Stimulated activated CD8-positive, alpha-beta memory T cell treated with anti-CD3 and anti-CD28 coated beads, Interleukin-2, amount 100 ng/mL, for 1 hour (primary cell): ENCODE measurements at places on chromosomes 7 and 10.

DNA sequence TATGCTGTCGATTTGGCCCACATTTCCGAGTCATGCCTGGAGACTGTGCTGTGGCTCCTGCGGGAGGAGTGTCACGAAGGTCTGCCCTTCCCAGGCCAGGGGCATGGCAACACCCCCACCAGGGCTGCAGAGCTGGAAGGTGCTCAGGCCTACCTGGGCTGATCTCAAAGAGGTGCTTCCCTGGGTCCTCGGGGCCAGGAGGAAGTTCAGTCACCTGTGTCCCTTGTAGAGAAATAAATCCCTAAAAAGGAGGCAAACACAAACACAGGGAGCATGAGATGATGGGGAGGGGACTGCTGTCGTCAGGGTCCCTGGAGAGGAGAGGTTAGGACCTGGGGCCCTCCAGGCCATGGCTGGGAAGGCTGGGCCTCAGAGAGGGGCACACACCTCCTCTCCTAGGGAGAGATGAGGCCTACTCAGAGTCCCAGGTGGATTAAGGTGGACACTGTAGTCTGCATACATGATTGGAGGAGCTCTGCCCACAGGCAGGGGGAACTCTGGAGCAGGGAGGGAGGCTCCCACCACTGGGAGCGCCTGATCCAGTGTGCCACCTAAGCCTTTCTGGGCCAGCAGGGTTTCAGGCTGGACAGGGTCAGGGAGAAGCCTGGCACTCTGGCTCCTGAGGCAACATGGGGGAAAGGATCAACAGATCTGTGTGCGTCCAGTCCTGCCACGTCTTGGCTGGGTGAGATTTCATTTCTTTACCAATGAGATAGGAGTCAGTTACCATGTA, 49.4 kb downstream of the ARHGAP22 start:
- no peak for DNase-seq

- DNase-seq, result no peak
These were observed 366.4 kb downstream of the SEMA3D start for GRCh38 chr7:84820481-84820880.

- DNase-seq, result no peak
These were observed 45.5 kb upstream of the ZNF716 start for GRCh38 chr7:57404343-57404966.

DNA sequence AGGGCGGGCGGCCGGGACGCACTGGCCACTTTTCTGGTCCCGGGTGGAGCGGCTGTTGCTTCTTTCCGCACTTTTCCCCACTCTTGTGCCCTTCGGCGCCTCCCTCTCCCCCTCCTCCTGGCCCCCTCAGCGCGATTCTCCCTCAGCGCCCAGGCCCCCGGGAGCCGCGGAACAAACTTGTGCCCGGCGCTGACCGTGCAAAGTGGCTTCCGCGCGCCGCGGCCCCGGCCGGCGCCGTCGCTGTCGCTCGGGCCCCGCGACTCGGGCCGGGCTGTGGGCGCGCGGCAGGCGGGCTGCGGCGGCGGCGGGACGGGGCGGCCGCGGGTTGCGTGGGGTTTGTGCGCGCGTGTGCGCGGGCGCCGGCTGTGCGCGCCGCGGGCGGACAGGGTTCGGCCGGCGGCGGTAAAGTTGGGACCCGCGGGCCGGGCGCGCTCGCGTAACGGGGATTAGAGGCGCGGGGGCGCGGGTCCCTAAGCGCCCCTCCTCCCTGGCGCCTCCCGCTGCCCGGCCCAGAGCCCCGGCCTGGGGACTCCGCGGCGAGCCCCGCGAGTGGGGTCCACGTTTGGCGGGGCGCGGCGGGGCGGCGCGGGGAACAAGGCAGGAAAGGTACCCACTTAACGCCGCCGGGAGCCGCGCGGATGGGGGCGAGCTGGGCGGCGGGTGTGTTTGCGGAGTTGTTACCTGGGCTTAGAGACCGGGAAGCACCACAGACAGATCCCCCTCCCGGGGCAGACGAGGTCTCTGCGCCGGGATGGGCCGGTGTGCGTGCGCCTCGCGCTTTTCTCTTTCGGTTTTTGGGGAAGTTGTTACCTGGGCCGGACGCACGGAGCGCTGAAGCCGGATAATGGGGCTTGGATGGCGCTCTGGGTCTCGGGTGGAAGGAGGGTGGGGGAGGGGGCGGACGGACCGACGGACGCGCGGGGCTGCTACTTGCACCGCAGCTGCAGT, 860 bp downstream of the ZEB1 start:
- no peak for DNase-seq

DNA sequence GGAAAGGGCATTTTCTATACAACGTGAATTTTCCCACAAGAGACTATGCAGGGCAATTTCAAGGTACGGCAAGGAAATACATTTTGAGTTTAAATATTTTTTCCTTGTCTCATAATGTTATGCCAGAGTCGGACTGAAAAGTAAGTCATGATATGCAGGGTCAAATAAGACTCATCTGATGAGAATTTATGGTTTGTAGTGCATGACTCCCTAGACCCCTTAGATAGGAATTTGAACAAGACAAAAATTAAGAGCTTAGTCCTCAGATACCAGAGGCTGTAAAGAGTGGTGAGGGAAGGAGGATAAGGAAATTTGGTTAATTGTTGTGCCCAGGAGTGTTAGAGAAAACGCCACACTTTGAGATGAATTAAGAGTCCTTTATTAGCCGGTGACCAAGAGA, 616.6 kb downstream of the XPNPEP1 start:
- DNase-seq, result no peak

DNA sequence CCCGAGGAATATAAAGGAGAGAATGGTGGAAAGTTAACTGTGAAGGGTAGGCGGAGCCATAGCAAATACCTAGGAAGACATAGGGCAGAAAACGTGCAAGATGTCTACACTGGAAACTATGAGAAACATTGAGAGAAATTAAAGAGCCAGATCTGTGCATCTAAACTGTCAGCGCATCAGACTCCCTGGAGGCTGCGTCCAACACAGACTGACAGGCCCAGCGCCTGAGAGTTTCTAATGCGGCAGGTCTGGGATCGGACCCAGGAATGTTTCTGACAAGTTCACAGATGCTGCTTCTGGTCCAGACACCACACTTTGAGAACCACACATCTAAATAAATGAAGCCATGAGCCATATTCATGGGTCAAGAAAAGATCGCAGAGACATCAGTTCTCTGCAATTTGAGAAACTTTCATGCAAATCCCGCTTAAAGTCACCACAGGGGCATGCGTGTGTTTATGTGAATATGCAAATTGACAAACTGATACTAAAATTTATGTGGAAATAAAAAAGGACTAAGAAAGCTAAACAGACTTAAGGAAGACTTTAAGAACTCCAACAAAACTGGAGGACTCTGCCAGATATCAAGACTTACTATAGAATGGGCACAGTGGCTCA, 38.8 kb downstream of the PROSER2 start:
- no peak for DNase-seq

DNA sequence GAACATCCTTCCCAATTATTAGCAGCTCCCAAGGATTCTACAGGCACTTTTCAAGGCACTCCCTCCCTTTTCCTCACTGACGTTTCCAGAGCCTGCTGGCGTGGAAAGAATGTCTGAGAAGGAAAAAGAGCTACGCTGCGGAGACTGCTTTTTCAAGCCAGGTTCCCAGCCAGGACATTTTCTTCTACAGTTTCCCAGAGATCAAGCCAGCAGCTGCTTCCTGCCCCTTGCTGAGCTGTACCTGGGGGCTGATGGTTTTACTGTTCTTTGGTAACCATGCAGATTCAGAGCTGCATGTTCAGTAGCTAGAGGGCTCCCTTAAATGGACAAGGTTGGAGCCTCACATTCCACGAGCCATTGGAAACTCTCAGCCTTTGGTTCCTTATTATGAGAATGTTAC, 133.4 kb downstream of the EVX1 start:
- no peak for DNase-seq

DNA sequence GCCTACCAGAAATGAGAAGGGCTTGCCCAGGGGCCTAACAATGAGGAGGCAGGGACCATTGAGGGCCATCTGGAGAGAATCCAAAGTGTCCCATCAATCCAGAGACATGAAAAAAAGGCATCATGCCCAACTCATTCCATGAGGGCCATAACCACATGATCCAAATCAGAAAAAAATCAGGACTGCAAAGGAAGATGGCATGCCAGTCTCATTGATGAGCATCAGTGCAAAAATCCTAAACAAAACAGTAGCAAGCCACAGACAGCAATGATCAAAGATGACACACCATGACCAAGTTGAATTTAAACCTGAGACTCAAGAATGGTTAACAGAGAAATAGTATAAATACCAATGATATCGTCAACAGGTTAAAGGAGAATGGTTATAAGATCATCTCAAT, 7.0 kb upstream of the CYP3A4 start:
- DNase-seq, result no peak

GRCh38 chr10:59654007-59654406, 55.6 kb downstream of the SLC16A9 start:
- no peak for DNase-seq

DNA sequence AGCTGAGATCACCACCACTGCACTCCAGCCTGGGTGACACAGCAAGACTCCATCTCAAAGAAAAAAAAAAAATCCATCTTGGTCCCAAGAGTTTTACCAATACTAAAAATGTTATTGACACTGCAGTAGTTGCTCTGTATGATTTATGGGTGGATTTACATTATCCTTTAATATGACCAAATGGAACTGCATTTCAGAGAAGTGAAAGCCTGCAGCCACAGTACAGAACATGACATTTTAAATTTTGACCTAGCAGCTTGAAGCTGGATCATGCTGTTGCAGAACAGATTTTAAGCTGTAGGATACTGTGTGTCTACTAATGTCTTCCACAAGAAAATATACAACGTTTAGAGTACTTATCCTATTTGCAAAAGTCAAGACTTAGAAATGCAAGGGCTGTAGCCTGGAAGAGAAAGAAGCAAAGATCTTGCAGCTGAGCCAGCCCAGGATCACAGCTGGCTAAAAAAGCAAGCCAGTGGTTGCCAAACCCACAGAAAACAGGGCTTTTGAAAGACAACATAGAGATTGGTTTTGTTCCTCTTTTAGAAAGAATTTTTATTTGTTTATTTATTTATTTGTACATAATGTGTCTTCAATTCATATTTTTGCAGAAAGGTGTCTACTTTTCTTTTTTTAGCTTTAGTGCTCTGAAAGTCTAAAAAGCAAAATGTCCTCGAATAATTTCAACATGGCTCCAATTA, 55.2 kb upstream of the WNT16 start:
- DNase-seq, result no peak

- DNase-seq, result no peak
These were observed at the start of gene ADRA2A for GRCh38 chr10:111076682-111077478. ADRA2A (plus strand) TSS chr10:111077029; CDS start chr10:111077997, 968 bp downstream.
